Upper lobe of left lung (tissue), 6 donors: ENCODE measurements at places on chromosomes 13 and 19. TPM values are rescaled to one million over a fixed set of nuclear protein-coding genes. Genes with fewer than 3 reads are reported as not detected.

DNA sequence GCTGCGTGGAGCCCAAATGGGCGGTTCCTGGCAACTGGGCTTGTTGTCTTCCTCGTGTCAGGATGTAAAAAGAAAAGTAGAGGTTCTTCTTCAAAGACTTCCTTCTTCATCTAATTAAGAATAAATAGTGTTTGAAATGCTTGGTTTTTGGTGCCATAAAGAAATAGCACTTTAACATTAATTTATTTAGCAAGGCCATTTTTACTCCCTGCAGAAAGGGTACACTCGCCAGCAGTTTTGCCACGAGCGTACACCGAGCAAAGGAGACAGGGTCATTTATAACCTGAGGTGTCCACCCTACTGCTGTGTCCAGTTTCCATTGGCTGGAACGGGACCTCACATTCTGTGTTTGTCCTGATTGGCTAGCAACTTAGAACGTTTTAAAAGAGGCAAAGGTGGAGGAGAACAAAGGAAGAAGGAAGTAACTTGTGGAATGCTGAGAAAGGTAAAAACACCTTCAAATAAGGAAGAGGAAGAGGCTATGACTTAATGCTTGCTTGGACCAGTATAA, 21.8 kb upstream of the OR10H1 start:
- peak overlapping the region; percentile 98 for H3K27ac ChIP-seq
- no peak for DNase-seq
- peaks cover 8% of the 10 kb centered on the region for H3K4me1 ChIP-seq
- no peak overlapping the region for H3K4me3 ChIP-seq
- no peaks in the 10 kb centered on the region for H3K36me3 ChIP-seq

- H3K4me1 ChIP-seq = no peaks in the 10 kb centered on the region
- no peak overlapping the region for H3K27ac ChIP-seq
- no peak overlapping the region for H3K4me3 ChIP-seq
- H3K36me3 ChIP-seq = no peaks in the 10 kb centered on the region
- no peak for DNase-seq
Observed at GRCh38 chr13:66237411-66238062, 992.6 kb downstream of the PCDH9 start.

GRCh38 chr13:74443631-74444030, 309.4 kb upstream of the KLF12 start:
- no peak for DNase-seq
- no peaks in the 10 kb centered on the region for H3K27me3 ChIP-seq
- H3K27ac ChIP-seq = no peak overlapping the region
- H3K4me3 ChIP-seq = no peak overlapping the region

- H3K4me3 ChIP-seq = no peak overlapping the region
- no peaks in the 10 kb centered on the region for H3K36me3 ChIP-seq
Observed at GRCh38 chr13:95354680-95355487, 53.6 kb upstream of the ABCC4 start.

Gene ZNF17
- total RNA-seq = 7.3 TPM

- peaks cover 25% of the 10 kb centered on the region for H3K27me3 ChIP-seq
- no peak overlapping the region for H3K27ac ChIP-seq
- peaks cover 29% of the 10 kb centered on the region for H3K4me1 ChIP-seq
Observed at GRCh38 chr19:38210458-38210987, 13.5 kb downstream of the DPF1 start.

Gene TEX101
- not detected for total RNA-seq

DNA sequence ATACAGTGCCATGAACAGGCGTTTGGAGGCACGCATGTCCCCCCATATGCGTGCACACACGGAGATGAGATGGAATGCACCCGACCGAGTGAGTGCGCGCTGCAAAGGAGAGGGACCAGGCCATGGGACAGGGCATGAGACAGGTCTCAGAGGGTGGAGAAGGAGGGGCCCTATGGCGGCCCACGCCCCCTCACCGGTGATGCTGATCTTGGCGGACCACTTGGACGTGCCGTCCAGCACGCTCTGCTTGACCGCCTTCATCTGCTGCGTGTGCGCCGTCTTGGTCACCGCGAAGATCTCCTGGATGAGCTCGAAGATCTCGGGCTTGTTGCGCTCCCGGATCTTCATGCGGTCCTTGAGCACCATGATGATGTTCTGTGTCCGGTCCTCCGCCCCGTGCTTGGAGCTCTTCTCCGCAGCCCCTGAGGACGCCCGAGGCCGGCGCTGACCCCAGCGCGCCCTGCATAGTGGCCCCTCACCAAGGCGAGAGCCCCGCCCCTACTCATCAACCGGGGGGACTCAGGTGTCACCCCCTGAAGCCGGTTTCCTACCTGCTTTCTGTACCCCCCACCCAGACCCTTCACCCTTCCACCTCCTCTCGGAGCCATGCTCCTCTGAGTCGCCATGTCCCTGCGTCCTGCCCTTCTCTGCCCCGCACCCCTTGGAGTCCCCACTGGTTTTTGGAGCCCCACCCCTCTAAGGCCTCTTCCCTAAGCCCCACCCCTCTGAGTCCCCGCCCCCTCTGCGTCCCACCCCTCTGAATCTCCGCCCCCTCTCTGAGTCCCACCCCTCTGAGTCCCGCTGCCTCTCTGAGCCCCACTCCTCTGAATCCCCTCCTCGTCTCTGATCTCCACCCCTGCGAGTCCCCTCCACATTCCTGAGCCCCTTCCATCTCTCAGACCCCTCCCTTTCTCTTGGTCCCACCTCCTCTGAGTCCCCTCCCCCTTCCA, 40.8 kb downstream of the UNC13A start:
- H3K36me3 ChIP-seq = no peaks in the 10 kb centered on the region
- no peaks in the 10 kb centered on the region for H3K4me1 ChIP-seq
- peak; percentile 58 for DNase-seq

GRCh38 chr13:113211774-113212173, 2.4 kb downstream of the CUL4A start:
- no peaks in the 10 kb centered on the region for H3K27me3 ChIP-seq
- H3K27ac ChIP-seq = no peak overlapping the region
- H3K36me3 ChIP-seq = peaks cover 4% of the 10 kb centered on the region
- DNase-seq = no peak
- H3K4me3 ChIP-seq = no peak overlapping the region
- H3K4me1 ChIP-seq = peaks cover 50% of the 10 kb centered on the region

- H3K27ac ChIP-seq = no peak overlapping the region
- DNase-seq = no peak
- H3K27me3 ChIP-seq = no peaks in the 10 kb centered on the region
- H3K4me3 ChIP-seq = no peak overlapping the region
- H3K4me1 ChIP-seq = peaks cover 26% of the 10 kb centered on the region
Observed at GRCh38 chr19:15122331-15123030, 15.3 kb downstream of the SYDE1 start.

Gene KLK5
- not detected for total RNA-seq

GRCh38 chr13:24233351-24233901, 72.9 kb downstream of the SPATA13 start:
- DNase-seq = no peak
- peaks cover 16% of the 10 kb centered on the region for H3K4me1 ChIP-seq
- no peak overlapping the region for H3K4me3 ChIP-seq
- H3K36me3 ChIP-seq = no peaks in the 10 kb centered on the region
- no peak overlapping the region for H3K27ac ChIP-seq

- no peaks in the 10 kb centered on the region for H3K4me1 ChIP-seq
- no peaks in the 10 kb centered on the region for H3K27me3 ChIP-seq
- no peak for DNase-seq
Observed at GRCh38 chr19:49988433-49988832, 27.5 kb upstream of the SIGLEC11 start.

DNA sequence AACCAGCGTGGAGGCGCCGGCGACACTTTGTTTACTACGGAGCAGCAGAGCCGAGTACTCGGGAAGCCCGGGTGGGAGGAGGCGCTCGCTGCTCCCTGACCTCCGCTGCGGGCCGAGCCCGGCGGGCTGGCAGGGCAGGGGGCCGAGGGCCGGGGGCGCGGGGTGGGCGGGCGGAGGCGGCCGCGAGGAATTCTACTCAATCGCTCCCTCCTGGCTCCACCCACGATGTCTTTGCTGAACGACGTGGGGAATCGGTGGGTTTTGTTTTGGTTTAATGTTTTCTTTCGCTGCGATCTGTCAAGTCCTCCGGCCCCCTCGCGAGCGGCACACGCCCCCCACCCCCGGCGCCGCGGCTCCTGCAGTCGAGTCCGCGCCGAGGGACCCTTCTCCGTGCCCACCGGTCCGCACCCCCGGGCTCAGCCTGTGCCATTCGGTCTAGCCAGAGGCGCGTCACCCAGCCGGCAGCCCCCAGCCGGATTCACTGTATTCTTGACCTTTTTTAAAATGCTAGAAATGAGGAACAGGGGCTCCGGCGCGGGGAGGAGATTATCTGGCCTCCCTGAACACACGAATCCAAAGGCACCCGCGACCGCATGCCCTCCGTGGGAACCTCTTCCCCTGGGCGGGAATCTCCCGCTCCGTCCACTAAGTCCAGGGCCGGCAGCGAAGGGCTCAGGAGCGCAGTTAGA, 636 bp upstream of the FOXO1 start:
- DNase-seq = peak; percentile 70
- H3K27me3 ChIP-seq = no peaks in the 10 kb centered on the region
- H3K4me3 ChIP-seq = peak overlapping the region; percentile 96
- H3K36me3 ChIP-seq = no peaks in the 10 kb centered on the region

DNA sequence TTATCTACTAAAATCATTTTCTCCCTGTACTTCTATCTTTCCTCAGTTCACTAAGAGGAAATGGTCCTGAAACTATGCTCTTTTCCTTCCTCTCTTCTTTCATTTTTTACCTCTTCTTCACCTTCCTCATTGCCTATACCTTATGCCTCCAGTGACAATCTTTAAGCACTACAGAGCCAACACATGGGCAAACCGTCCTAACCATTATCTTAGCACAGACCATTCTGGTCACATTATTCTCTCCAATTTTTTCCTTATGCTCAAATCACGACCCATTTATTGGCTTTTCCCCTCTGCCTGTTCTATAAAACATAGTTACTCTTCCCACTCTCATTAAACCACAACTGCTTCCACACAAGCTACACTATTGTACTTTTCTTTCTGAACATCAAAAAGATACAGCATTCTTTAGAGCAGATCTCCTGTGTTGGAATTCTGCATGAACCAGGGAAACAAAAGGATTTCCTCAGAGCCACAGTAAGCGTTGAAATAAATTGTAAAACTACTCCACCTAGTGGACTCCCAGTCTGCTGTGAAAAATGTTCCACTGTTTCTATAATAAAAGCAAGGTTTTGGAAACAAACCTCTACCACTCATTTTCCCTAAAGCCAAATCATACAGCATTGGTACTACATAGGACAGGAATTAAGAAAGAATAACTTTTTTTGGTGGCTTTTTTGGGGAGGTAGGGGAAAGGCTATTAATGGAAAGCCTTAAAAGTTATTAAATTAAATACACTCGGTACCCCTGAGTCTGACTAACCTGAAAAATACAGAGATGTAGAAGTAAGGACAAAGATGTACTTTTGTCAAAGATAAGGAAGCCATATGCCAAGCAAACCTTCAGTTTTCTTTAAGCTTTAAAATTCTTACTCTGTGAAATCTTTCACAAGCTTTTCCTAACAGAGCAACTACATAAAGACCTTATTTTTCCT, 19.5 kb downstream of the NUFIP1 start:
- DNase-seq = no peak
- H3K27me3 ChIP-seq = no peaks in the 10 kb centered on the region
- H3K27ac ChIP-seq = no peak overlapping the region
- H3K4me3 ChIP-seq = no peak overlapping the region
- peaks cover 6% of the 10 kb centered on the region for H3K36me3 ChIP-seq

- no peaks in the 10 kb centered on the region for H3K36me3 ChIP-seq
- no peak overlapping the region for H3K4me3 ChIP-seq
- no peaks in the 10 kb centered on the region for H3K27me3 ChIP-seq
- DNase-seq = no peak
- H3K27ac ChIP-seq = no peak overlapping the region
- H3K4me1 ChIP-seq = no peaks in the 10 kb centered on the region
Observed at GRCh38 chr13:53137779-53138178, 109.2 kb downstream of the OLFM4 start.

DNA sequence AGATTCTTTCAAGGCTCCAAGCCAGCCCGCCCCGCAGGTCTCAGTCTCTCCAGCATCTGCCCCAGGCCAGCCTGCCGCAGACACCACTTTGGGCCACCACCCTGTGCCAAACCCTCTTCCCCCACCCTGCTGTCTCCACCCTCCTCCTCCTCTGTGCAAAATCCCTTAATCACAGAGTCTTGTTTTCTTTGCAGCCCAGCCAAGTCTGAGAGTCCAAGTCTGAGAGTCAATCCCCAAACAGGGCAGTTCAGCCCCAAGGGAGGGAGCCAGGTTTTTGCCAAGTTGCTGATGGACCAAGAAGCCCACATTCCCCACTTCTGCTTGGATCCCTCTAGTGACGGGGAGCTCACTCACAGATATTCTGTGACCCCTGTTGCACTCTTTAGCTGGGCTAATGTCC, 3.1 kb downstream of the ADAMTS10 start:
- H3K27me3 ChIP-seq = peaks cover 3% of the 10 kb centered on the region
- H3K36me3 ChIP-seq = peaks cover 7% of the 10 kb centered on the region
- H3K4me3 ChIP-seq = no peak overlapping the region
- peaks cover 41% of the 10 kb centered on the region for H3K4me1 ChIP-seq

DNA sequence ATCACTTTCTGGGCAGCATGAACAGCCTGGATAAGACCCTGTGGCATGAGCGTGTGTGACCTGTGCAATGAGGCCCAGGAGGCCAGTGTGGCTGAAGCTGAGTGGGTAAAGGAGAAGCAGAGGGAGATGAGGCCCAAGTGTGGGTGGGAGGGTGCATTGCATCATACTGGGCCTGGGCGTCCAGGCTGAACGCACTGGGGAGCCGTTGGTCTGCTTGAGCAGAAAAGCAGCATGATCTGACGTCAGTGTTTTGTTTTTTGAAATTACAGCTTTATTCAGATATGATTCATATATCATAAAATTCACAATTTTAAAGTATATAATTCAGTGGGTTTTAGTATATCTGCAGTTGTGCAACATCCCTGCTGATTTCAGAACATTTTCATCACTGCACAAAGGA, 409.7 kb downstream of the HS6ST3 start:
- no peak overlapping the region for H3K4me3 ChIP-seq
- H3K36me3 ChIP-seq = no peaks in the 10 kb centered on the region
- H3K27ac ChIP-seq = no peak overlapping the region
- no peak for DNase-seq
- H3K27me3 ChIP-seq = no peaks in the 10 kb centered on the region

Gene FLT3
- 6.3 TPM for total RNA-seq

Gene NOTCH3
- 23.9 TPM for total RNA-seq

GRCh38 chr13:38535261-38535660, 151.6 kb upstream of the FREM2 start:
- H3K4me3 ChIP-seq = no peak overlapping the region
- H3K27me3 ChIP-seq = no peaks in the 10 kb centered on the region
- no peak overlapping the region for H3K27ac ChIP-seq
- H3K4me1 ChIP-seq = no peaks in the 10 kb centered on the region
- no peak for DNase-seq

- no peak for DNase-seq
- no peaks in the 10 kb centered on the region for H3K27me3 ChIP-seq
- H3K36me3 ChIP-seq = no peaks in the 10 kb centered on the region
- H3K4me3 ChIP-seq = no peak overlapping the region
Observed at GRCh38 chr13:68026077-68026476, 795.9 kb upstream of the PCDH9 start.

GRCh38 chr19:325937-326565, 18.5 kb downstream of the MIER2 start:
- peak overlapping the region; percentile 16 for H3K27ac ChIP-seq
- H3K4me1 ChIP-seq = peaks cover 5% of the 10 kb centered on the region
- peaks cover 65% of the 10 kb centered on the region for H3K36me3 ChIP-seq
- no peak overlapping the region for H3K4me3 ChIP-seq
- no peaks in the 10 kb centered on the region for H3K27me3 ChIP-seq

Gene LILRA1
- 4.5 TPM for total RNA-seq

Gene PLVAP
- 103 TPM for total RNA-seq

GRCh38 chr13:41599619-41600018, 142.3 kb downstream of the RGCC start:
- H3K4me3 ChIP-seq = no peak overlapping the region
- no peaks in the 10 kb centered on the region for H3K27me3 ChIP-seq
- H3K36me3 ChIP-seq = no peaks in the 10 kb centered on the region
- peaks cover 17% of the 10 kb centered on the region for H3K4me1 ChIP-seq
- H3K27ac ChIP-seq = peak overlapping the region; percentile 13
- DNase-seq = no peak

Gene NCR1
- 2.7 TPM for total RNA-seq
